ENCODE measurements at places on chromosomes 2 and 18. TPM values are rescaled to one million over a fixed set of nuclear protein-coding genes. Genes with fewer than 3 reads are reported as not detected.
A peak's percentile ranks its signal among the peaks of the same experiment; 100 is the strongest.

DNA sequence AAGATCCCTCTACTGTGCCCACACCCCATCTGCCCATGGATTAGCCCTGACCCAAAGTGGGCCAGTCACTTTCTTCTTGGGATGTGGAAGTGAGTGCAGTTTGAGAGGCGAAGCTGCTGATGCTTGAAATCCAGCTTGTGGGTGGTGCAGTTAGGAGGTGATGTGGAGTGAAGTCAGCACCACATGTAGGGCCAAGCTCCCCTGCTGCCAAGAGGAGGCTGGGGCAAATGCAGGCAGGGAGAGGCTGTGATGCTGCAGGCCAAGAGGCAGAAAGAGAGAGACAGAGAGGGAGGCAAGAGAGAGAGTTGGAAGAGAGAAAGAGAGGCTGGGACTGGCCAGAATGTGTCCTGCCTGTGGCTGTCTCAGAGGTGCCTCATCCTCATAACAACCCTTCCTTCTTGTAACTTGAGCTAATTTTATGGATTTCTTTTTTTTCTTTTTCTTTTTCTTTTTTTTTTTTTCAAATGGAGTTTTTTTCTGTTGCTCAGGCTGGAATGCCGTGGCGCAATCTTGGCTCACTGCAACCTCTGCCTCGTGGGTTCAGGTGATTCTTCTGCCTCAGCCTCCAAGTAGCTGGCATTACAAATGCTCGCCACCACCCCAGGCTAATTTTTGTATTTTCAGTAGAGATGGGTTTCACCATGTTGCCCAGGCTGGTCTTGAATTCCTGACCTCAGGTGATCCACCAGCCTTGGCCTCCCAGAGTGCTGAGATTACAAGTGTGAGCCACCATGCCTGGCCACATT lies 35.3 kb upstream of the CAB39 start:
- DNase-seq: peak; percentile 67

GRCh38 chr2:23761638-23762037 lies 165.3 kb downstream of the ATAD2B start:
- DNase-seq: no peak

GRCh38 chr2:224524657-224525056 lies 60.5 kb downstream of the CUL3 start:
- DNase-seq: no peak

DNA sequence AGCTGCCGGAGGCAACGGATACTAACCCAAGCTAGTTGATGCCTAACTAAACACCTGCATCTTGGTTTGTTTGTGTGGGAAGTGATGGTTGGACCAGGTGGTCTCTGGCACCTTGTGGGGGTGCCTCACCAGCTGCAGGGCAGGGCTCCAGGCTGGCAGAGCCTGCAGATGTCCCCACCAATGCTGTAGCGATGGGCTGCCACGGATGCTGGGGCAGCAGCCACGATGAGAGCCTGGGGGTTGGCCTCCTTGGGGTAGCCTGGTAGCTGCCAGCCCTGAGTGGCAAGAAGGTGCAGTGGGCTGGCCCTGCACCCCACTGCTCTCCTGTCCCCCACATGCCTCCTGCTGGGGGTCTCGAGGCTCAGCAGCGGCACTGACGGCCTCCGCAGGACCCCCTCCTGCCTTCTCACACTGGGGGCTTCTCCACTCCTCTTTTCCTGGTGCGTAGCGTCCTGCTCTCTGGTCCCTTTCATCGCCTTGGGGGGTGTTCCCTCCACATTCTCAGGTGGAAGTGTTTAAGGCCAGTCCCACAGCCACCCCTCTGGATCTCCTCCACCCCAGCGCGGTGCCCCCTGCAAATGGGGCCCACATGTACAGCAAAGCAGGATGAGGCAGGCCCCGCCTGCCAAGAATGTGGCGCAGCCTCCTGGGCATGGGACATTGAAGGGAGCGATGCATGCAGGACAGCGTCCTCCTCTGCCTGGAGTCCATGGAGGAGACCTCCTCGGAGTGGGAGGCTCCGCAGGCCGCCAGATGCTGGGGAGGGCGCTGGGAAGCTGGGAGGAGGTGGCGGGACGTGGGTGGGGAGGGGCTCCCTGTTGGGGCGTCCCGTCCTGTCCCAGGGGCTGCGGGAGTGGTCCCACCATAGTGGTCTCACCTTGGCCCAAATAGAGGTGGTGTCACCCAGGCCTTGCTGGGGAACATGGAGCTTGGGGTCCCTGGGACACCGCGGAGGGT lies 173.1 kb downstream of the ASB1 start:
- DNase-seq: no peak

- DNase-seq: no peak
These were observed 96.6 kb downstream of the BIRC6 start for GRCh38 chr2:32453242-32454062.

- peak; percentile 68 for DNase-seq
These were observed 59.1 kb downstream of the INO80C start for GRCh38 chr18:35438480-35439234.

- no peak for DNase-seq
These were observed 51.9 kb downstream of the CACNB4 start for GRCh38 chr2:152046940-152047339.

DNA sequence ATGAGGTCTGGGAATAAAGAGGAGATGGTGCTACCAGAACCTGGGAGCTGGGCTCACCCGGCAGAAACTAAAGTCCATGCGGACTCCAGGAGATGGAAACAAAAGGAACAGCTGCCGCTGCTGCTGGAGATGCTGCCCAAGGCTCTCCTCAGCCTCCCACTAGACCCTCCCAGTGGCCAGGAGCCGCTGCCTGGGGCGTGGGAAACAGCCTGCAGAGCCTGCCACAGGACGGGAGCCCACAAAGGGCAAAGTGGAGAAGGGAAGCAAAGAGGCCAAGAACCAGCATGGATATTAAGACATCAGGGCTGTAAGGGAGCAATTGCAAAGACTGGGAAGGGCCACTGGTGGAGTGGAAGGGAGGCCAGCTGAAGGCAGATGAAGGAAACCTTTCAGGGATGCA lies 179.6 kb downstream of the NCK2 start:
- DNase-seq: no peak

DNA sequence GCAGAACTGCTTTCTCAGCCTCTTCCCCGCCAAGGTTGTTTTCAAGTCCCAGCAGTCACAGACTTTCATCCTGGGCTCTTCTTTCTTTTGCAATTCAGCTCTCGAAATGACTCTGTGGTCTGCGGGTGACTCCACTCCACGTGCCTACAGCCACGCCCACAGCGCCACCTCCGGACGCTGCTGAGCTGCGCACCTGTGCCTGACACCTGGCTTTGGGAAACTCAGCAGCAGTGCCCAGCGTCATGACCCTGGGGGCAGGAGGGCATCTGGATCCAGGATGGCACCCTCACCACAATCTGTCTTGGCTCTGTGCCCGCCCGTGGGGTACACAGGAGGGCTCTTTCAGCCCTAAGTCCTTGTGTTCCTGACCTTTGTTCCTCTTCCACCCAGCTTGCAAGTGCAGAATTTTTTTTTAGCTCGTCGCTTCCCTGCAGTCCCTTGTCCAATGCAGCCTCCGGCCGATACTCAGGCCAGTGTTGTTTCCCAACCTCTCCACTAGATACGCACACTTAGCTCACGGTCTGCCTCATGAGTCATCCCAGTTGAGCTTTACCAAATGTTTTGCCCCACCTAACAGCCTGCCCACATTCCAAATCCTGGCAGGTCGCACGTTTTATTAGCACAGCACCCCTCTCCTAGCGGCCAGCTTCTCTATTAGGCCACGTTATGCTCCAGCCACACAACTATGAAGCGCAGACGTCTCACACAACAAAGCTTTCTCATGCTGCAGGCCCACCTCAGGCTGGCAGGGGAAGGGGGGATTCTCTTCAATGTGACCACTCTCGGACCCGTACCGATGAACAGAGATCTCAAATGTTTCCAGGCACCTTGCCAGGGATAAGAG lies 6.5 kb upstream of the CAPN10 start:
- DNase-seq: peak; percentile 98

DNA sequence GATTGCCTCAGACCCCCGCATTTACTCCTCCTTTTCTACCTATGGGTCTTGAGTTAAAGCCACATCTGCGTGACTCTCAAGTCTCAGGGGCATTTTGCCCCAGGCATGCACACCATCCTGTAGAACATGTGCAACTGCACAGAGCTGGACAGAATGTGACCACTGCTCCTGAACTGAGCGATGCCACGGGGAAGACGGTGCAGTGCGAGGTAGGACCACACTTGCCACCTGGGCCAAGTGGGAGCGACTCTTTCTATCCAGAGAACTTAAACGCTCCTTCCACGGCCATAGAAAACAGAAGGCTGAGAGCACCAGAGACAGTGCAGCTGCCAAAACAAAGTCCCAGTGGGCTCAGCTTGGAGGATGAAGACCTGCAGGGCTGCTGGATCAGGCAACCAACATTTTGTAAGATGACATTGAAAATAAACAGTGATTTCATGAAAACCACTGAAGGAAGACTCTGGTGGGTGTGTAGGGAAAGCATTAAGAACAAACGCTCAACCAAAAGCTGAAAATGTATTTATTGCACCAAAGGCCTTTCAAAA lies 149.0 kb upstream of the HDAC4 start:
- no peak for DNase-seq

- DNase-seq: no peak
These were observed 5.7 kb downstream of the RHOB start for GRCh38 chr2:20452551-20452950.

DNA sequence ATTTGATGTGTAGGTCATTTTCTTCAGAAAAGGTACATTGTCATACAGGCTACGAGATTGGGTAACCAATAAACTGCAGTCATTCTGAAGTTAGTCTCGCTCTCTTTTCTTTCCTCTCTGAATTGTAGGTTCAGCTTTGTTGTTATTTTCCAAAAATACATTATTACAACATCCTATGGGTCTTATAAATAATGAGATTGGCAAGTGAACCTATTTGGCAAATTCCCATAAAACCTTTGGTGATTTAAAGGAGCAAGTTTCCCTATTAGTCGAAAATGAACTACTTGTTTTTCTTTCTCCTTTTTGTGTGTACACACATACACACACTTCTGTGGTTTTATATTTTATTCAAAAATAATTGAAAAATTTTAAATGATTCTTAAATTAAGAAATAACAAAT lies 67.0 kb downstream of the ARHGAP28 start:
- no peak for DNase-seq

DNA sequence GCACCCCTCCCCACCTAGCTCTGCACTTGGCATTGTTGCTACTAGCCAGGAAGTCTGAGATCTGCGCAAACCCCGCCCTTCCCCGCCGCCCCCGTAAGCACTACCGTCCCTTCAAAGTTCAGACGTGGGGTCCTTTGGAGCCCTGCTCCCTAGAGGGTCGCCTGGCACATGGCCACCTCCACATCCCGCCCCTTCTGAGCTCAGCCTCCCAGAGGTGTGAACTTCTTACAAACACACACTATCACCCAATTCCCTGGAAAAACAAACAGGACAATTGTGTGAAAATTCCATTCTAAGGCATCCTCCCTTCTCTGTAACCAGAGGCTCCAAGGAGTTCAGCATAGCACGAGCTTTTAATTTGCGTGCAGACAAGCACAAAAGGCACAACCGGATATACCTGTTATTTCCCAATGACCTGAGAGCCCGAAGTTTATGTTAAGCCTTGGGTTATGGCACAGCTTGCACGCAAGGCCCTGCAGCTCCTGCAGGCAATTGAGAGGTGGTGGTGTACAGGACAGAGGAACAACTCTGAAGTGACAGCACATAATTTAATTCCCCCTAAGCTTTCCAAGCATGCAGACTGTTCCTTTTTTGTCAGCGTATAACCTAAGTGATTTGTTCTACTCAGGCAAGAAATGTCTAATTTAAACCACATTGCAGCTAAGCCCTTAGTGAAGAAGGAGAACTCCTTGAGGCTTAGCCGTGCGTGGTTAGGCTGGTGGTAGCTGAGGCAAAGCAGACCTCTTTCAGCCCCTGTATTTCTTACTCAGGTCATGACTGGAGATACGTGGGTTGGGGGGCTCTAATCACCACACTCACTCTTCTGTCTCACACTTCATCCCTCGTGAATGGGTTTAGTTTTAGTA lies 20.3 kb upstream of the CYP1B1 start:
- no peak for DNase-seq

- DNase-seq: no peak
These were observed 9.9 kb downstream of the RELCH start for GRCh38 chr18:62196980-62197379.

- DNase-seq: peak; percentile 87
These were observed 2.0 kb downstream of the TMEM169 start for GRCh38 chr2:216083464-216084281.

GRCh38 chr2:68643011-68643873 lies at the start of gene PROKR1:
TSS of gene PROKR1 (plus strand) at chr2:68643579. CDS start at chr2:68645822, 2,243 bp downstream.
- DNase-seq: peak; percentile 84

DNA sequence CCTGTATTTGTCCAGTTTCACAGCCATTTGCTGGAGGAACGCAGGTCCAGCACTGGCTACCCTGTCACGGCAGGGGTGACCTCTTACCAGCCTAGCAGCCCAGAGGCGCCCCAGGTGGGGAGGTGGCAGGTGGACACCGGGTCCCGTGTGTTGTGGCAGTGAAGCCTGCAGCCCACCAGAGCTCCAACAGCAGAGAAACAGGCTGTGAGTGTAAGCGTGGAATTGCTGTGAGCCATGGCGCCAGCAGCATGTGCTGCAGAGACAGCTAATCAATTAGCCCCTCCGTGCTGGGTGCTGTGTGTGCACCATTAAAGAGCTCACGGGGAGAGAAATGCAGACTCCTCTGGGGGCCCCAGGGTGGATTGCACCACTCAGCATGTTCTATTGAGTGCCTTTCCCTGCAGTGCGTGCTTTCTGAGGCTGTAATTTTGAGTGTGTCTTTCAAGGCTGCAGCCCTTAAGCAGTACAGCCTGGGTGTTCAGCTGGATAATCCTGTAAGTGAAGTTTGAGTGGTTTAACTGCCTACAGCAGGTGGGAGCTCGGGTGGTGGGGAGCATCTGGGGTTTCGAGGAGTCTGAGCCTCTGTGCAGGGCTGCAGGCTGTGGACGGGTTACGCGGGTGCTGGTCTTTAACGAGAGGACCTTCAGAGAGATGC lies 15.9 kb downstream of the RTP5 start:
- DNase-seq: no peak

GRCh38 chr18:53991202-53991601 lies 233.3 kb downstream of the MBD2 start:
- no peak for DNase-seq

DNA sequence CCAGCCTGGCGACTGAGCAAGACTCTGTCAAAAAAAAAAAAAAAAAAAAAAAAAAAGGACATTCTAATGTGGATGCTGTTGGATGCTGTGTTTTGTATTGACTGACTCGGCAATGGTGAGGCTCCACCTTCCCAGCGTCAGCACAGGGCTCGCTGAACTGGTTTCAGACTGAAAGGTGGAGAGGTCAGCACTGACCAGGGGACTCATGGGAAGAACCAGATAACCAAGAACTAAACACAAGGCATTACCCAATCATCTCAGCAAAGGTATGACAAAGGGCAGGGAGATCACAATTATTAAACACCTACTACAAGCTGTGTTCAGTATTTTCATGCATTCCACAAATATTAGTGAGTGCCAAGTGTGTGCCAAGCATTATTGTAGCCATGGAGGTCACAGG lies 103.2 kb downstream of the LRATD1 start:
- DNase-seq: no peak

GRCh38 chr2:210562502-210563080 lies 6.2 kb downstream of the CPS1 start:
- DNase-seq: peak; percentile 58

GRCh38 chr2:150621526-150622213 lies 134.2 kb upstream of the RND3 start:
- DNase-seq: peak; percentile 90

- DNase-seq: no peak
These were observed 24.4 kb downstream of the ADRA2B start for GRCh38 chr2:96091711-96092572.

GRCh38 chr18:65435534-65435933 lies 315.3 kb upstream of the CDH7 start:
- no peak for DNase-seq

FOXD4L1 gene
- under 0.01 TPM for total RNA-seq

DSC3 gene
- under 0.01 TPM for total RNA-seq

NEURL3 gene
- 0.29 TPM for total RNA-seq

DYNAP gene
- total RNA-seq: not detected

SERPINB12 gene
- total RNA-seq: not detected

CNDP1 gene
- total RNA-seq: not detected

DNAH6 gene
- 0.36 TPM for total RNA-seq

ANKRD30B gene
- 11.5 TPM for total RNA-seq

Data from osteoblast (primary cell).